ENCODE measurements at places on chromosomes 12 and 14.

GRCh38 chr12:11840366-11840765 lies 190.9 kb downstream of the ETV6 start:
- DNase-seq, result no peak

DNA sequence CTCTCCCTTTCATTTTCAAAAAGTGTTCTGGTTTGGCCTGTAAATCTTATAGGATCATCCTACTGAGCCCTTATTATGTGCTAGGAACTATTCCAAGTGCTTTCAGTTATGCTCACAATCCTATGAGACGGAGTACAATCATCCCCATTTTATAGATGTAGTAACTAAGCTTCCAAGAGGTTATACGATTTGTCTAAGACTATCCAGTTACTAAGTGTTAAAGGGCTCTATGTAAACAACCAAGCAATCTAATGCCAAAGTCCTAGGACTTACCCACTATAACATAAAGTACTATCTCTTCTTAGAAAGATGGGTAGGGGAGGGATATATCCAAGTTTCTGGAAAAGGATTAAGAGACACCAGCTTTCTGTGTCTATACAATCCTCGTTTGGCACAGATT lies 6.7 kb downstream of the CFL2 start:
- DNase-seq, result no peak

DNA sequence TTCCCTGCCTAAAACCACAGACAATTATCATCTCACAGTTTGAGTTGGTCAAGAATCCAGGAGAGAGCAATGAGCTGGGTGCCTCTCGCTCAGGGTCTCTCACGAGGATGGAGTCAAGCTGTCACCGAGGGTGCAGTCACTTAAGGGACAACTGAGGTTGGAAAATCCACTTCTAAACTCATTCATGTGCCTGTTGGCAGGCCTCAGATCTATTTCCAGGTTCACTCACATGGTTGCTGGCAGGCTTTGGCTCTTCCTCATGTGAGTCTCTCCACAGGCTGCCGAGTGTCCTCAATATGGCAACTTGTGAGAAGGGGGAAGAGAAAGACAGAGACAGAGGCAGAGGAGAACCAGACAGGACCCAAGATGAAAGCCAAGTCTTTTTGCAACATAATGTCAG lies 10.5 kb upstream of the OR10P1 start:
- DNase-seq, result no peak

DNA sequence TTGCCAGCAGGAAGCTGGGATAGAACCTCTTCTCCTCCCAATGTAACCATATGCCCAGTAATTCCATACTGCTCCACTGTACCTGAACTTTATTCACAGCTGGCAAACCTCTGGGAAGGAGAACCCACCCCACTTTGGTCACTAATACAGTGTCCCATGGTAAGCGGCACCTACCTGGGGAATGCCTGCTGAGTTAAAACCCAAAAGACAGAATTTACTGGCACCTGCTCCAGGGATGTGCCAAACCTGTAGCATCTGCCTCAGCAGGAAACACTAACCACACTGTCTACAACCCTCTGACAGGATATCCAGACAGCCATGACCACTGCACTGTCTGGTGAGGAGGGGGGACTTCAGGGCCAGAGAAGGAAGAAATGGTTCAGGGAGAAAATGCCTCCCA lies 26.6 kb downstream of the DDX24 start:
- no peak for DNase-seq

DNA sequence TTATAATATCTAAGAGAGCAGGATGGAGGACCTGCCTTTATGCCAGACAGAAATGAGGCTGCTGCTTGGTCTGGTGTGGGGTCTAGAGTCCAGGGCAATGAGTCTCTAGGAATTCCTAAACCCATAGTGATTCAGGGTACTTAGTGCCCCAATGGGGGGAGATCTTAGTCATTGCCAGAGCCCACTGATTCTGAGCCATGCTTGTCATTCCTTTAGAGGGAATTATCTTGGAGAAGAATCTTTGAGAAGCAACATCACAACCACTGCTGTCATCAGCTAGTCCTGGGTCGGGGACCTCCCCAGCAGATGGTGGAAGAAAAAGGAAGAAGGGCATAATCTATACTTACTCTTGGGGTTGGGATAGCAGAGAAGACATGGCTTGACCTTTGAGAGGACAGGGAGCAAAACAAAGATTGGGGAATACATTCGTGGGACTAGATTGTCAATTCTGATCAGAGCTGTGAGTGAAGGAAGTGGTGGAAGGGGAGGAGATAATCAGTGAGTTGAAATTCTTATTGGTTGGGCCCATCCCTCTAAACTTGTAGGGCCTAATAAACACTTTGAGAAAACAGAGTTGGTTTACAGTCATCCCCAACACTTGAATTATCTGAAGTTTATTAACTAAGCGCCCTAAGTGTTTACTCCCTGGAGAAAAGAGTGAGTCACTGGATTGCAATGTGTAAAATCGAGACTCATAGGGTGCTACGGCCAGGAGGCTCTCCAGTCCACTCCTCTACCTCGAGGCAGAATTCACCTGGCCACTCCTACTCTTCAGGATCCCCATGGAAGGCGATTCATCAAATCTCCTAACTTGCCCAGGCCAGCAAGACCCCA lies 3.0 kb upstream of the KRT3 start:
- peak; percentile 82 for DNase-seq

DNA sequence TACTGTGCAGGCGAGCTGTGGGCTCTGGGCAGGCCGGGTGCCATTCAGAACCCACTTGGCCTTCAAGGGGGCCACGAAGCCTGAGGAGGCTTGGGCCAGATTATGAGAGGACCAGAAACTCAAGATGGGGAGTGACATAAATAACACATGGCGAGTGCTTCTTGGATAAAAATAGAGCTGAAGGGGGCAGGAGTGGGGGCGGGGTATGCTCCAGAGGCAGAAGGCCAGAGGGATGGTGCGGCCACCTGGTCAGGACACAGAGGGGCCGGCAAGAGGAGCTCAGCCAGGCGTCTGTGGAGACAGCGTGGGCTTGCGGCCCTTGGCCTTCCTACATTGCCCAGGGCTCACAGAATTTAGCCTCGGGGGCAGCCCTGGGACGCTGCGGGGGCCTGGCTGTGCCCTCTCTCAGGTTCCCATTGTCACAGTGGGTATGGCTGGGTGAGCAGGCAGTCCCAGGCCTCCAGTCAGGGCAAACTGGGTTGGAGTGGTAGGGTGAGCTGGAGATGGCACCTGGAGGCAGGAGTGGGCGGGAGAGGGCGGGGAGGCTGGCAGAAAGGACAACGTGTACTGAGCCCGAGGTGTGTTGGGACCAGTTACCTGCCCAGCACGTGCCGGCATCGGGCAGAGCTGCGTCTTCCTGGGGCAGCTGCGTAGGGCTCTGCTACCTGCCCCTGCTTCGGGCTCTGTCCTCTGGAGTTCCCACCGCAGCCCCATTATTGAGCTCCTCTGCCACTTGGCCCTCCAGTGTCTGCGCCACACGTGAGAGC lies 7.4 kb upstream of the SLC25A29 start:
- no peak for DNase-seq

DNA sequence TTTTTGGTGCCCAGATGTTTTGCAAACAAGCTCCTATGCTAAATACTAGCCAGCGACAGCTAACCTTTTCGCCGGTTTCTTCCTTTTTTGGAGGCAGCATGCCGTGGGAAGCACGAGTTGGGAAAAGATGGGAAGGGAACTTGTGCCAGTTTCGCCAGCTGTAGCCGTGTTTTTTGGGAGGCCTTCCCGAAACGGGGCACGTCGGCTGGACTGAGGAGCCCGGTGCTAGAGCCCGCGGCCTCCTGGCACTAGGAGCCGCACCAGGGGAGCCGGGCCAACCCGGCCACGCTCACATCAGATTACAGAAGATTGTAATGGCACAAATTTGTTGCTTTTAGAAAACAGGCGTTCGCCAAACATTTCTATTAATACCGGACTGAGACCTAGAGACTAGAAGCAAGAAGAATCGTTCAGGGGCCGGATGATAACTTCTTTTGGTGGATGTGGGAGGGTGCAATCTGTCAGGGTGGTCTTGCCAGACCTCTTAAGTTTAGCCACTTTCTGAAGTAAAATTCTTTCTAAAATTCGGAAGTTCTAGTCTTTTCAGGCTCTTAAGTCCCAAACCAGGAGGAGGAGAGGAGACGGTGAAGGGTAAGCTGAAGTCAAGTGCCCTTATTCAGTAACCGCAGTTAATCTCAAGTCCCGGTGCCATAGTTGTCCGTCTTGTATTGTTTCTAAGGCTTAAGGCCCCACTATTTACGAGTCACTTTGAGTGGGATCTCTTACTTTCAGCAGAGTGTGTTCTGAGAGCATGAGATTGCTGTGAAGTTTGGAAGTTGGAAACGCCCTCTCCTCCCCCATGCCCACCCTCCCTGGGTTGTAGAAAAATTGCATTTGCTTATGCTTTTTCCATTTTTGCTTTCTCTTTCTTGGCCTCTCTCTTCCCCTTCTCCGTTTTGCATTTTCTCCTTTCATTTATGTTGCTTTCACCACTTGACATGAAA lies 1.3 kb downstream of the RASSF3 start:
- peak; percentile 52 for DNase-seq

DNA sequence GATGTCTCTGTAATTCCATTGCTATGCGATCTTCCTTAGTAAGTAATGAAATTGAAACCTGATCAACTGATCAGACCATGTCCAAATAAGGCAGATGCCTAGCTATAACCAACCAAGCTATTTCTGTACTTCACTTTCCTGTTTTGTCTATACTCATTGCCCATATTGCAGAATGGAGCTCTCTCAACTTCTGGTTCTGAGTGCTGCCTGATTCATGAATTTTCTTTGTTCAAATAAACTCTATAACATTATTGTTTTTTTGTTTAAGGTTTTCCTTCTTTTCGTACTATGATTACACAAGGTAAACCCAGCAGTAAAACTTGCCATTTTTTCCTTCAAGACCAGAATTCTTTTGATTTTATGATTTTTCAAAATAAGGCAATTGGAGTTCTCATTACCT lies 16.3 kb downstream of the COX16 start:
- no peak for DNase-seq

DNA sequence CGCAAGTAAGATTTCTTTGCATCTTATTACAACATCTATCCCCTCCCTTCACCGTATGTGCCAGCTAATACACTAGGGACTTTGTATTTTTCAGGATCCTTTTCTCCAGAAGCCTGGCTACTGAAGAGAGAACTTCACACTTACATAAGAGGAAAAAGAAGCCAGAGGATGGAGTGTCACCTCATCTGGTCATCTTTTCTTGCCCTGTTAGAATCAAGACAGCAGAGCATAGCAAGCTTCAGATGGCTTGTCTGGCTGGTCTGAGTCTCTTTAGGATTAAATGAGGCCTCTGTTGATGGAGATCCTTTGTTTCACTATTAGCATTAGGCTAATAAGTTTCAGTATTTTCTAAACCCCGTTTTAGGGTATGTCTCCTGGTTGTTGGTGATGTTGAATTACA lies 14.4 kb upstream of the AACS start:
- no peak for DNase-seq

- DNase-seq, result no peak
Observed at GRCh38 chr12:30824311-30824710, 69.6 kb upstream of the CAPRIN2 start.

- no peak for DNase-seq
Observed at GRCh38 chr14:93956514-93957332, 19.6 kb downstream of the ASB2 start.

DNA sequence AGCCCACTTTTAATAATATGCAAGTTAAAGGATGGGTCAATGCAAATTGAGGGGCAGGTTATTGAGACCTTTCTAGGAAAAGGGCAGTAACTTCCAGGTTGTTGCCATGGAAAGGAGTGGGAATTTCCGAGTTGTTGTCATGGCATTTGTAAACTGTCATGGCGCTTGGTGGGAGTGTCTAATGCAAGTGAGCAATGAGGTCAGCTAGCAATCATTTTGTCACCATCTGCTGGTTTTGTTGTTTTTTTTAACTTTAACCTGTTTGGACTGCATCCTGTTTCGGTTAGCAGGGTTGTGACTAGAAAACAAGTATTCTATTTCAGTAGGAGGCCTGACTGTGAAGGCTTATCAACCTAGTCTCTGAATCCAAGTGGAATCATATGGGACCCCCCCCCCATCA lies 85.8 kb upstream of the TSPAN11 start:
- no peak for DNase-seq

- peak; percentile 49 for DNase-seq
Observed at GRCh38 chr12:2282318-2282717, 229.5 kb downstream of the CACNA1C start.

DNA sequence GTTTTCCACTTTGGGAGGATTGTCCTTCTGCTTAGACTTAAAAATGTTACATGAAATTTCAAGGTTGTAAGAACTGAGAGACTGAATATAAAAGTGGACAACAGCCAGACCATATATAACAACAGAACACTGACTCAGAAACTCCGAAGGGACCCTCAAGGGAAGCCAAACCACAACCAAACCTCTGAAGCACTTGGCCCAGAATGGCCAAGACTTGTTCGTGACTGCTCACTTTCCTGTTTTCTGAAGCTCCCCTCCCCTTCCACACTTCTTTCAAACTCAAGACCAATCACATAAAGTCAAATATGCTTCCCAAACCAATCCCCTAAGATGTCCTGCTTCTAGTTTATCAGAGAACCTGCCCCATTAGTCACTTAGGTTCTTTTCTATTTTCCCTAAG lies 13.7 kb downstream of the OR6J1 start:
- DNase-seq, result peak; percentile 60

GRCh38 chr12:118190266-118190665 lies 54.3 kb downstream of the PEBP1 start:
- peak; percentile 59 for DNase-seq

GRCh38 chr12:14810167-14810952 lies 3.6 kb downstream of the SMCO3 start:
- no peak for DNase-seq

DNA sequence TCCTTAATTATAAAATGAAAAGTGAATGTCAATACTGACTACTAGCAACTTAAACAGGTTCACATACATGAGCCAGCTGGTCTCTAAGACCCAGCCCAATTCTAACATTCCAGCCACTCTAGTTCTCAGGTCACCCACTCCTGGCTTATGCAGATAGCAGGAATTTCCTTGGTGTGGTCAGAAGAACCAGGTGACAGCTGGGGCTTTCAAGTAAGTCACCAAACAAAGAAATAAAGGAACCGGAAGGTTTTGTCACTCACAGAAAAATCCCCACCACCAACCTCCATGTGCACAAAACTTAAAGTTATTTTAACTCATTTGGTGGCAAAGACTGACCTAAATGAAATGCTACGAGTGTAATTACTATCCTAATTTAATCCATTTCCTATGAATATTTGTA lies 129.6 kb upstream of the CDKN3 start:
- DNase-seq, result no peak

- no peak for DNase-seq
Observed at GRCh38 chr12:53493610-53494391, 5.5 kb downstream of the MAP3K12 start.

GRCh38 chr12:92747151-92747550 lies 44.4 kb downstream of the PLEKHG7 start:
- DNase-seq, result no peak

GRCh38 chr14:69650948-69651369 lies 39.6 kb downstream of the SUSD6 start:
- DNase-seq, result peak; percentile 72

DNA sequence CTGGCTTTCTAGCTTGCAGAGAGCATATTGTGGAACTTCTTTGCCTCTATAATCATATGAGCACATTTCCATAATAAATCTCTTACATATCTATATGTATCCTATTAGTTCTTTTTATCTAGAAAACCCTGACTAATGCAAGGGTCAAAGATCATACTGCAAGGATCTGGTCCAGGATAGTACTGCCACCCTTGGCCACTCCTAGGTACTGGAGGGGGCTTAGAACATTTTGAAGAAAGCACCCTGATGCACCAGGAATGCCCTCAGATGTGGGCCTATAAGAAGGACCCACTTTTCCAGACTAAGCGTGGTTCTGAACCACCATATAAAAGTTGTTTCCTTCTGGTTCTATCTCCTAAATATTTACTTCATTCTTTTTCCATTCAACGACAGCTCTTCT lies 14.6 kb downstream of the ATXN7L3B start:
- no peak for DNase-seq

GRCh38 chr12:117552971-117553370 lies 191.5 kb upstream of the NOS1 start:
- DNase-seq, result no peak

Measured in EH (cell line).